ENCODE measurements at places on chromosomes 2 and 18.
A peak's percentile ranks its signal among the peaks of the same experiment; 100 is the strongest.

DNA sequence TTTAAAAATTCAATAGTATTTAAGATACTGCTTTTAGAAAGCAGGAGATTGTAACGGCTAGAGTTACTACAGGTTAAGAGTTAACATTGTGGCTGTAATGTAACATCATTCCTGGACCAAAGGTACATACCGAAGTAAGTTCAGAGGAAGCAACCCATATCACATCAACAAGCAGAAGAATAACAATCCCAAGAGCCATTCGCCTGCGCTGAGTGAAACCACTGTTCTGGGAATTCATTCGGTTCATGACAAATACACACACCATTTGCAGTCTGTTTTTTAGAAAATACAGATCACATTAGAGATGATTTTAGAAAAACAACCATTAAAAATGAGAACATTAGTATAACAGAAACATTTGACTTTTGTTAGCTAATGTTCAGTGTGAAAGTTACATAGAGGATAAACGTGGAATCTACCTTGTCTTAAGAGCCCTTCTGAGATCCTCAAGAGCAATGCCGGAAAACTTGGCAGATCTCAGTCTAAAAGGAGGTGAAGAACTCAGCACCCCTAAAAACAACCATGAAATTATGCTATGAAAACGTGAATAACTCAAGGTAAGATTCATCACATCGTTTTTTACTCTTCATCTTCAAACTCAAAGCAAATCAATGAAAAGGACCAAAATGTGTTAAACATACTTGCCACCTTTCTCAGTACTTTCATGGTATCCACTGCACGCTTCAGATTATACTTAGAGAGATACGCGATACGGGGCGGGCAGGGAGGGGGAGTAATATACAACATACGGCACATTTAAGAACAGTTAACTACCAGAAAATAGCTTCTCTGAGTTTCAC lies 1.2 kb downstream of the SLC35F5 start:
- peak; percentile 45 for DNase-seq

DNA sequence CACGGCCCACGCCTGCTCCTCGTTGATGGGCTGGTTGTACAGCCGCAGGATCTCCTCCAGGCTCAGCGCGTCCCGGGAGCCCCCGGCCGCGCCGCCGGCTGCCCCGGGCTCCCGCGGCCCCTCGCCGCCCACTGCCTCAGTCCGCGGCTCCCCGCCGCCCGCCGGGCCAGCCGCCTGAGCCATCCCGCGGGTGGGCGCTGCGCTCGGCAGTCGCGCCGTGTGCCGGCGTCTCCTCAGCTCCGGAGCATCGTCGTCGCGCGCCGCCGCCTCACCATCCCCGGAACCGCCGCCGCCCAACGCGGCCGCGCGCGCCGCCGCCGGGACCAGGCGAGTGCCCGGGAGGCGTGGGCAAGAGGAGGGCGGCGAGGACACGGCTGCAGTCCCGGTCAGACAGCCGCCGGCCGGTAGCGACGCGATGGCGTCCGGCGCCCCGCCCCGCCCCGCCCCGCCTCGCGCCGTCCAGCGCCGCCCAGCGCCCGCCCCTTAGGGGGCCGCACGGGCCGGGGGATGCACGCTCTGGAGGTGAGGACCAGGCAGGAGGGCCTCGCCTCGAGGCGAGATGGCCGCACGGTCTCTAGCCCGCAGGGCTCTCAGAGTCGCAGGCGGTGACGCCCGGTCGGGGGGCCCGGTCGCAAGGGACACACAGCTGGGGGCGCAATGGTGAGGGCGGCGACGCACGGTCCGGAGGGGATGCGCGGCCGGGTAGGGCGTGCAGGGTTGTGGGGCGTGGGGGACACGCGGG lies at the start of gene SPIRE1:
Gene SPIRE1 (minus strand): TSS at position 424 of the 742 bp plus-strand sequence. CDS start 241 bp downstream, at position 183.
- DNase-seq = peak; percentile 89

GRCh38 chr2:152518034-152518433 lies 183.1 kb downstream of the FMNL2 start:
- DNase-seq = no peak

GRCh38 chr2:161947406-161947805 lies 126.6 kb downstream of the DPP4 start:
- peak; percentile 50 for DNase-seq

DNA sequence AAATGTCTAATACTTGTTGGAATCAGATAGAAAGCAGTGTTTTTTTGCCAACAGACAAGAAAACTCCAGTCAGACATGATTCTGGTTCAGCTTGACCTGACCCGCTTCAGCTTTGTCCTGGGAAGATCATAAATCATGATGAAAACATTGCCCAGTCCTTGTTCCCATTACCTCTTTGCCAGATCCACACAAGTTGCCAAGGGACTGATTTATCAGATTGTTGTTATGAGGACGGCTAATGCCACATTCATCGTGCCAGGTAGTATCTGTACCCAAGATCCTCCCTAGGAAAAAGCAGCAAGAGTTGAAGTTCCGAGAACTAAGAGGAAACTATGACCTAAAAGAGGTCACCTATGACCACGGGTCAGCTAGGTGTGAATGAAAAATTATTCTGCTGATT lies 39.0 kb downstream of the SLC40A1 start:
- no peak for DNase-seq

GRCh38 chr18:2978208-2978607 lies 34.7 kb downstream of the LPIN2 start:
- no peak for DNase-seq

Data from foreskin fibroblast (primary cell).